Activated effector memory CD4-positive, alpha-beta T cell treated with Interleukin-2 at 50 U/mL for 16 hours (primary cell): ENCODE measurements at places on chromosomes 7 and 10.

DNA sequence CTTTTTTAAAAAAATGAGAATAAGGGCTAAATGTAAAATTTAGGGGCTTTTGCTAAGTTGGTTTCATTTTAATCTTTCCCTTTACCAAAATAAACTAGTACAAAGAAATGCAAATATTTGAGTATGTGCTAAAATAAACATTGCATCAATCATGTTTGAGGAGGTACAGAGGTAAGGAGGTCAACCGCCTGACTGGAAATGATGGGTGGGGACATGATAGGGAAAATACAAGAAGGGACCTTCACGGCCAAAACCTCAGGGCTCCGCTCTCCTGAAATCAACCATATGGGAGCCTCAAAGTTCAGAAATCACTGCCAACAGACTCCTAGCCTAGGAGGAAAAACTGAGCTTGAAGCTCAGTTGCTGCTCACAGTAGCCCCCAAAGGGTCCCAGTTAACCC, 207.6 kb downstream of the AHR start:
- DNase-seq: no peak

DNA sequence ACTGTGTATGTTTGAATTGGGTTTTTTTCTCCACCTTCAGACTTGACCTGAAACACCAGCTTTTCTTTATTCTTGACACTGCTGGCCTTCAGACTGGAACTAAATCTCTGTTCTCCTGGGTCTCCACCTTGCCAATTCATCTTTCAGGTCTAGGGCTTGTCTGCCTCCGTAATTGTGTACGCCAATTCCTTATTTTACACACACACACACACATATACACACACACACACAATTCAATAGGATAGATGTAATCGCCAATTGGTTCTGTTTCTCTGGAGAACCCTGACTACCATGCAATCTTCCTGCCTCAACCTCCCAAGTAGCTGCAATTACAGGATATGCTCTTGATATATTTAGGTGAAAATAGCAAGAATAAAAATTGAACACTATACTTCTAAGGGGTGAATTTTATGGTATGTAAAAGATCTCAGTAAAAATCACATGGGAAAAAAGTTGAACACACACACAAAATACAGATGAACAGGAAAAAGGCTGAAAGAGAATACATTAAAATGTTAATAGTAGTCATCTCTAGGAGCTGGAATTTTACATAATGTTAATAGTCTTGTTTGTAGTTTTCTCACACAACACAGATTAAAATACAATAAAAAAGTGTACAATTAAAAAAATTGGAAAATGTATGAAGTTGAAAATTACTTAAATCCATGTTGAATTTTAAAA, 6.6 kb upstream of the VCL start:
- DNase-seq: no peak

GRCh38 chr10:108388706-108389105, 1224.2 kb upstream of the SORCS1 start:
- DNase-seq: no peak

GRCh38 chr10:128029731-128030369, 96.4 kb downstream of the MKI67 start:
- DNase-seq: no peak

GRCh38 chr7:32158076-32158475, 87.9 kb upstream of the PDE1C start:
- no peak for DNase-seq

GRCh38 chr7:1651031-1651446, 19.0 kb upstream of the ELFN1 start:
- DNase-seq: no peak

DNA sequence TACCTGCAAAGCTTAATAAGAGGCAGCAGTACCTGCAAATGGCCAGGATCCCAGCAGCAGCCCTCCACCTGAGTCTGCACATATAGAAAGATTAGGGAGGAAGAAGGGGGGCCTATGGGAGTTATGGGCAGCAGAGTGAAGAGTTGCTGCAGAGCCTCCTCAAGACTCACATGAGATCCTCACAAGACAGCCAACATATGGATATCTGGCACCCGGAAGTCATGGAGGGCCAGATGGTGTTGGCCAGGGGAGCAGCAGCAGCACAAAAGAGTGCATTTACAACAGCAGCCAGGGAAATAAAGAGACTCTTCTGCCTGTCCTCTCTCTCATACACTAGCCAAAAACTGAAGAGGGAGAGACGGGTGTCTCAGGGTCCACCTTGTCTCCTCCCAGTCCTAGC, 4.0 kb upstream of the TAS2R40 start:
- no peak for DNase-seq

DNA sequence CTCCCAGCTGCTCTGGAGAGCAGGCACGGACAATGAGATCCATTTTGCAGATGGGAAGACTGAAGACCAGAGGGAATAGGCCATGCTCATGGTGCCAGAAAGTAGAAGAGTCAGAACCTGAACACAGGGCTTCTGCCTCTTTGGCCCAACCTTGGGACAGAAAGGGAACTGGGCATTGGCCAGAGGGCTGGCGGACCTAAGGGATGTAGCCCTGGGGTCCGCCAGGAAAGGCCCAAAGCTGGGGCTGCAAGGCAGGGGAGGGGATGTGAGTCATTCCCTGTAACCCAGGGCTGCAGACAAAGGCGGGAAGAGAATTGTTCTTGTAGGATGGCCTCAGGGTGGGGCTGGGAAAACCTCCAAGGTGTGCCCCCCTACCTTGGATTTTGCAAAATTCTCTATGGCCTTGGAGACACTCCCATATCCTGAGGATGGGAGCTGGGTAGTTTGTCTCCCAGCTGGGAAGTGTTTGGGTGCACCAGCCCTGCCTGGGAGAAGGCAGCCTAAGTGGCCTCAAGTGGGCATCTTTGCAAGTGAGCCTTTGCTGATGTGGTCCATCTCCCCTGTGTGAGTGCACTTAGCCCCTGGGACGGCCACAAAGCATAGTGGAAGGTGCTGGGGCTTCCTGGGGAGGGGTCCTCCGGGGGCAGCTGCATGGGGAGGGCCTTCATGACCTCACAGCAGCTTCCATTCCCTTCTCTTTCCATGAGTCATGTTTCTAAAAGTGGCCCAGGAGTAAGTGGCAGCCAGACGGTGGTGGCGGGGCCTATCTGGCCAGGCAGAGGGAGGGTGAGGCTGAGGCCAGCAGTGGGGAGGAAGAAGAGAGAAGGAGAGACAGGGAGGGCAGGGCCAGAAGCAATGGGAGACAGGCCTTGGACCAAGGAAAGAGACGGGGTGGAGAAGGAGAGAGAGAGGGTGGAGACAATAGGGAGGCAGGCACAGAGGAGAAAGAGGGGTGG, 9.2 kb downstream of the AQP1 start:
- no peak for DNase-seq

- no peak for DNase-seq
These were observed 106.0 kb upstream of the GATA3 start for GRCh38 chr10:7948371-7949000.

- DNase-seq: no peak
These were observed 77.6 kb downstream of the NRBF2 start for GRCh38 chr10:63210611-63211196.
